ENCODE measurements at places on chromosomes 11 and 22.

- DNase-seq, result no peak
These were observed 90.8 kb downstream of the PHF21B start for GRCh38 chr22:44918925-44919392.

DNA sequence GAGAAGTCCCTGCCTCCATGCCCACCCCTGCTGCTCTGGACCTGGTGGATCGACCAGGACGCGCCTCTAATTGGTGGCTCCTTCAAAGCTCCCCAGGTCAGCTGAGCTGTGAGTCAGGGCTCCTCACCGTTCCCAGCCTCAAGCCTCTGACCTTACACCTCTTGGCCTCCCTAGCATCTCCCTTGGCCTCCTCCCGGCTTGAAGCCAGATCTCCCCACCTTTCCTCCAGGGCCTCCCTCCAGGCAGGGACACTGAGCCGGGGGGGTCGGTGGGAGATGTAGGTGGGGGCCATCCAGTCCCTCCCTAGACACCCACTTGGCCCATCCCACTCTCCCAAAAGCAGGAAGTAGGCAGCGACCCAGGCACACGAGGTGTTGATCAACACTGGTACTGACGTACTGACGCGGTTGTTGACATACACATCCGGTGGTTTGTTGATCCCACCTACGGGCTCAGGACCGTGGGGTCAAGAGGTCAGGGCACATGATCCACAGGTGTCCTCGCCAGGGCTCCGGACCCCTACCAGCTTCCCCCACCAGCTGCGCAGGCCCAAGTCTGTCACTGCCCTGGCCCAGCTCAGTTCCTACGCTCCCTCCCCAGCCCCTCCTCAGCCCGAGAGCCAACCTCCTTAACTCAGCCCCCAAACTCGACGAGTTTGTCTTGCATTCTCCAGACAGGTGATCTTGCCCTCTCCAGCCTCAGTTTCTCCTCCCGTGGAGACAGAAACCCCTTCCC, 802 bp downstream of the ATG2A start:
- peak; percentile 45 for DNase-seq

GRCh38 chr22:19997561-19998231, 18.9 kb downstream of the ARVCF start:
- DNase-seq, result no peak

GRCh38 chr22:45423524-45423923, 10.0 kb downstream of the RIBC2 start:
- DNase-seq, result no peak

DNA sequence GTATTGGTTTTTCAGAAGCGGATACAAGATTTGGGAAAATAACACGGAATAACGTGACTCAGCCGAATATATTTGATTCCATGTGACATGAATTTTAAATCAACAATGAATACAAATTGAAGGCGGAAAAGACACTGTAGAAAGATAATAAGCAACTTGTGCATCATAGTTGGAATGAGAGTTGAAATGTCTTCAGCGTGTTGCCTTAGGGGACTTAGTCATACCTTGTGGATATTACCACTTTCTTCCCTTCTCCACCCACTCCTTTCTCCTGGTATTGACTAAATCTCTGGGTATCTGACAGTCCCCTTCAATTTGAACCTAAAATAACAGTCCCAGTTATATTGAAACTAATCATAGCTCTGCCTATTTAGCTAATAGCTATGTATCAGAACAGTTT, 2373.1 kb upstream of the RAG2 start:
- no peak for DNase-seq

- peak; percentile 82 for DNase-seq
These were observed 99.7 kb upstream of the IGLL5 start for GRCh38 chr22:22787786-22788459.

DNA sequence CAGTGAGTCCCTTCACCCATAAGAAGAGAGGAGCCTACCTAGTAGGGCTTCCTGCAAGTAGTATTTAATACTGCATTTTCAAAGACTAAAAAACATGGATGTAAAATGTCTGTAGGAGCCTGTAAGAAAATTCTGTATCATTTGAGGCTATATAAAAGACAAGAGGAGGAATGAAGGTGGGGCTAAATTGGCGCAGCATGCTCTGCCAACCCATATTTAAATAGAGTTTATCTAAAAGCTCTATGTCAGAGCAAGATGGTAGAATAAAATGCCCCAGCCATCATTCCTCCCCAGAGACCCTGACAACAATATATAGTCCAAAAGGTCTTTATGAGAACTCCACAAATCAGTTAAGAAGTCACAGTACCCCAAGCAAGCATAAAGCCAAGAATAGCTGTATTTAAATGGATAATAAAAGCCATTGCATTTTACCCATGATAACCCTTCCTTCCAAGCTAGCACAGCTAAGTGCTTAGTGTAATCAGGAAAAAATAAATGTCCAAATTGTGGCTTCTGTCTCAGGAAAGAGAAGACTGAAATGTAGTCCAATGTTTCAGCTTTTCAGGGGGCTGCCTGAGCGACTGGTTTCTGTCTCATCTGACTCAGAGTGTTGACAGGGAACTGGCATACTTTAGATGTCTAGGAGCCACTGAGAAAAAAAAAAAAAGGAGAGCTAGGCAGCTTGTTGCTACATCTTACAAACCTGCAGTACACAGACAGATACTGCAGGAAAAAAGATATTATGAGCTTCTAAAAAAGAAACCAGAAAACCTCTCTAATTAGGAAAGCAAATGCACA, 258.6 kb downstream of the METTL15 start:
- DNase-seq, result no peak

- DNase-seq, result peak; percentile 89
These were observed 3.1 kb downstream of the CBX6 start for GRCh38 chr22:38868886-38869381.

DNA sequence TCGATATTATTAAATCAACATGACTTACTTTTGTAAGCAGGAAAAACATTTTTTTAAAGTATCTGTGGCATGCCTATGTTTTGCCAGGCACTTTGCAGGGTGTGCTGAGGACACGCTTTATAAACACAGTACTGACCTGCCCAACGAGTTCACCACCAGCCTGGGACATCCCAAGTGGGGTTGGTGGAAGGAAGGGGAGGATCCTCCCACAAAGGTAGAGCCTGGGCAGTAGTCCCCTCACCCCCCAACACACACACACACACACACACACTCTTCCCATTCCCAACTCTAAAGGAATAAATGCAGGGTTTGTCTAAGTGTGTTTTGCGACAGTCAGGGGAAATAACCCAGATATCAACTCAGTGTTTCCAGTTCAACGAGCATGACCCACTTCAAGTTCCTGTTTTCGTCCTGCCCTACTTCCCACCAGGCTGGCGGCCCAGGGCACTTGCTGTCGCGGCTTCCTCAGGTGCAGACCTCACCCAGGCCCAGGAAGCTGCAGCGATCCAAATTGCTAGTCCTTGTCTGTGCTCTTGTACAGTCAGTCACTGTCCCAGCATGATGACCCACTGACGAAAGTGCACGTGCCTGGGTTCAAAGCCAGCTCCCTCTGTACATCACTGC, 3.1 kb downstream of the CERK start:
- peak; percentile 84 for DNase-seq

GRCh38 chr11:60029015-60029632, 11.1 kb upstream of the OOSP2 start:
- DNase-seq, result no peak

GRCh38 chr22:22954656-22955055, 67.0 kb downstream of the IGLL5 start:
- DNase-seq, result peak; percentile 23

- no peak for DNase-seq
These were observed 11.9 kb downstream of the SNRPD3 start for GRCh38 chr22:24567668-24568067.

DNA sequence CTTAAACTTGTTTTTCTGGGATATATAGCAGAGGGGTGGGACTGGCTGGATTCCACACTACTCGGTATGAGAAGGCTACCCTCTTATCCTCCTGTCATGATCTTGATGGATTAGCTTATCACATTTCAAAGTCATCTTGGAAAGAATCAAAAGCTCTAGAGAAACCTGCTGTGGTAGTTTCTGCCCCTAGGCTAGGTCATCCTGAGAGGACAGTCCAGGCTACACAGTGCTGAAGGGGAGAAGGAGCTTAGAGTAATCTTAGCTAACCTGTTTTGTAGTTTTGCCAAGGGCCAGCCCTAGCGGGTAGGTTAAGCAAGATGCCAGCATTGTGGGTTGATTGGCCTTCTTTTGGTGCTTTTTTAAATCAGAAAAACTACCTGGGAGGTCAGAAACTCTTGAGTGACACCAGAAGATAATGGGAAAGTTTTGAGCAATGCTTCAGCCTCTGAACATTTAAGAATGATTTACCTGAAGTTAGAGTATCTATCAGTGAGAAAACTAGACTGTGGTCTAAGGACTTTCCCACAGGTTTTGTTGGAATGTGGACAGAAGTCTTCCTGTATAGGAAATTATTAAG, 21.3 kb downstream of the PIWIL4 start:
- no peak for DNase-seq

DNA sequence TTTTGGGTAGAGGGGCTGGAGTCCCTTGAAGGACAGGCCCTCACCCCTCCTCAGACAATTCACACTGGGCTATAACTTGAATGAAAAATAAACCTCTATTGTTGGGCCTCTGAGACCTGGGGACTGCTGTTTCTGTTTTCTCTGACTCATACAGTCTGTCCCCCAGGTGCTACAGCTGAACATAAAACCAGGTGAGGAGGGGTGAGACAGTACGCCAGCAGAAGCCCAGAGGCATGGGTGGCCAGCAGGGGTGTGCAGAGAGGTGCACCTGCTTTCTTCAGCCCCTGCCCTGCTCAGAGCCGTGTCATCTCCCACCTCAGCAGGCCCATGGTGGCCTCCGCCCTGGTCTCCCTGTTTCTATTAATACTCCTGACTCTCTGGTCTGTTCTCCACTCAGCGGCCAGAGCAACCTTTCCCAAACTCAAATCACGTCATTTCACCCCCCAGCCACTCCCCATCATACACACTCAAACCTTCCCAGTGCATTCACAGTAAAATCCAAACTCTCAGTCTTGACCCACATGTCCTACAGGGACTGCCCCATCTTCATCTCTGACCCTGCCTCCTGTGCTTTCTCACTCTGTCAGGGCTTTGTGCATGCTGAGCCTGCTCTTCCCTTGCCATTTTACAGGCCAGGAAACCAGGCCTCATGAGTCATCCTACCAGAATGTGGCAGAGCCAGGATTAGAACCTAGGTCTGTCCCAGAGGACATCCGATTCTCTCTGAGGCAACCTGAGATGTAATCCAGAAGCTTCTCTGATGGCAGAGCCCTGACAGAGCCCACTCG, 5.4 kb upstream of the IL2RB start:
- no peak for DNase-seq

DNA sequence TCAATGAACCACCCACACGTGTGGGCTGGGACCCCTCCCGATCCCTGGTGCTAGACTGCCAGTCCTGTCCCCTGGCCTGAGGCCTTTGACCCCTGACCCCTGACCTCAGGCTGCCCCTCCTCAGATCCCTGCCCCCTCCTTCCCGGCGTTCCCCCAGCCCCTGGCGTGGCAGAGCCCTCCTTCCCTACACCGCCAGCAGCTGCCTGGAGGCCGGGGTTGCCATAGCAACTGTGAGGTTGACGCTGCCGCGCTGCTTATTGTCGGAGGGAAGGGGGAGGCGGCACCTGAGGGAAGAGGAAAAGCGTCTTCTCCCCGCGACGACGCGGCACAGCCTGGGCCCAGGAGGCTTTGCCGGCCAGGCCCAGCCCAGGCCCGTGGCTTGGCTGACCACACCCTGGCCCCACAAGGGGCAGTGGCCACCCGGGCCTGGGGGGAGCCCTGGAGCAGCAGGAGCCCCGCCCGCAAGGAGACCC, 32.6 kb downstream of the SHANK3 start:
- no peak for DNase-seq

GRCh38 chr11:100830274-100830673, 143.2 kb downstream of the ARHGAP42 start:
- no peak for DNase-seq

DNA sequence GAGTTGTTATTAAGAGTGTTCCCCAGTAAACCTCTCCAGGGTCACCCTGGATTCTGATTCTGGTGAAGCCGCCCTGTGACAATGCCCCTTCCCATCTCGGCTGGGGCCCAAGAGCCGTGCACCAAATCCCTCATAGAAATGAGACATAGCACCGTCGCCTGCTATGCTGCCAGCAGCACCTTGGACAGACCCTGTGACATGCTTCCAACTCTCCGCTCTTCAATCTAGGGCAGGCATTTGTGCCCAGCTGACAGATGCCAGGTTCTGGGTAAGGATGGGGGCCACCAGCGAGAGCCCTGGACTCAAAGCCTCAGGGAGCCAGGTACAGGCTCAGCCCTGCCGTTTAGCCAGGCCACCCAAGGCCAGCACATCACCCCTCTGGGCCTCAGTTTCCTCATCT, 55.8 kb upstream of the TCF20 start:
- no peak for DNase-seq

GRCh38 chr11:2587132-2587930, 112.5 kb downstream of the KCNQ1OT1 start:
- DNase-seq, result no peak

GRCh38 chr11:6602096-6602940, 1.1 kb downstream of the RRP8 start:
- no peak for DNase-seq

DNA sequence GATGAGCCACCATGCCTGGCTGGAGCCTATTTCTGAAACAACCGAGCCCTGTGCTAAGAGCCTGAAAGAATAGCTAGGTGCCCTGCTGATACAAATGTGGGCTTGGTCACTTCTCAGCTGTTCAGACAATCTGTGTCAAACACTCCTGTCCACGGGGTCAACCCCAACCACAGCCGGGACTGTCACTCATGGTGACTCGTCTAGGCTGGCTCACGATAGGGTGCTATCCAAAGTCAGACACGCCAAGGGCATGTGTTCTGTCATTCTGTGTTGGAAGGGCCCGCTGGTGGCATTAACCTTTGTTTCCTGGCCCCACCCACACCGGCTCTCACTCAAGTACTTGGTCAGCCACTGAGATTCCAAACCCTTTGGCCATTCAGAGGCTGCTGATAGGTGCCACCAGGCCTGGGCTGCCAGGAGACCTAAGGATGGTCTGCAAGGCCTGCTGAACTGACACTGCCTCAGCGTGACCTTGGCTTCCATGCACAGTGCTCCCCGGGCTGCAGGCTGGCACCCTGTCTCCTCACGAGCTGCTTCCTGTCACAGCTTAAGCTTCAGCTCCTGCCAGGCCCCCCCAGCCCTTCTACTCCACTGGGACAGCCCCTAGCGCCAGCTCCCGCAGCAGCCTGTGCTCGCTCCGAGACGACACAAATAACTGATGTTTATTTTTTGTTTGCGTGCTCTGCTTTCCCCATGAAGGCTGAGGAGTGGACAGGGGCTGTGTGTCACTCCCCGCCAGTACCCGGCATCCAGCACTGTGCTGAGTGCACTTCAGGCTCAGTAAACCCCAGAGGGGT, 14.2 kb upstream of the CDC42BPG start:
- DNase-seq, result peak; percentile 84

- no peak for DNase-seq
These were observed 12.9 kb downstream of the OR51E2 start for GRCh38 chr11:4684631-4685285.

GRCh38 chr11:95375451-95375850, 144.4 kb upstream of the SESN3 start:
- no peak for DNase-seq

GRCh38 chr11:104254347-104254746, 90.4 kb upstream of the PDGFD start:
- peak; percentile 1 for DNase-seq
